GM04503 (cell line): ENCODE measurements at places on chromosomes 7 and 10.

DNA sequence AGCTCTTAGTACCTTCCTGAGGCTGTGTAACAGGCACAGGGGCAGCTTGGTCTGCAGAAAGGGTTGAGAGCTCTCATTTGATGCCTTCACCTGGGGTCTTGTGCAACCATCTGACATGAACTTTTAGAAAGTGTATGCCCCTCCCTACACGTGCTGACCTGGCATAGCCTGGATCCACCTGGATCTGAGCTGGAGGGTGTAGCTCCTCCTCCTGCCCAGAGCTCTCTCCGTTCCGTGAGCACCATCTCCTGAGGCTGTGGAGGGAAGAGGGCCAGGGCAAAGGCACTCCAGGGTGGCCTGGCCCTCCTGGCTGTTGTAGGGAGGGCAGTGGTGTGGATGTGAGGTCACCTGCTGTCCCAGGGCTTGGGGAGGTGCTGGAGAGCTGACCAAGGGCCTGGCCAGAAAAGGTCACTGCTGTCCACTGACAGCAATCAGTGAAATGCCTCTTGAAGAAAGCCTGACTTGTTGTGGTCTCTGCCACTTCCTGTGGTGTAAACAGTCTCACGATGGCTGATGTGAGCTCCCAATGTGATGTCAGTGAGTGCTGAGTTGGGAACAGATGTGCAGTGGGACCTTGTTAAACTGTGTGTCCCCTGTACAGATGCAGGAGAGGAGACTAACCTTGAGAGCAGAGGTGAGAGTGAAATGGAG, 23.0 kb downstream of the AMZ1 start:
- no peak for DNase-seq

DNA sequence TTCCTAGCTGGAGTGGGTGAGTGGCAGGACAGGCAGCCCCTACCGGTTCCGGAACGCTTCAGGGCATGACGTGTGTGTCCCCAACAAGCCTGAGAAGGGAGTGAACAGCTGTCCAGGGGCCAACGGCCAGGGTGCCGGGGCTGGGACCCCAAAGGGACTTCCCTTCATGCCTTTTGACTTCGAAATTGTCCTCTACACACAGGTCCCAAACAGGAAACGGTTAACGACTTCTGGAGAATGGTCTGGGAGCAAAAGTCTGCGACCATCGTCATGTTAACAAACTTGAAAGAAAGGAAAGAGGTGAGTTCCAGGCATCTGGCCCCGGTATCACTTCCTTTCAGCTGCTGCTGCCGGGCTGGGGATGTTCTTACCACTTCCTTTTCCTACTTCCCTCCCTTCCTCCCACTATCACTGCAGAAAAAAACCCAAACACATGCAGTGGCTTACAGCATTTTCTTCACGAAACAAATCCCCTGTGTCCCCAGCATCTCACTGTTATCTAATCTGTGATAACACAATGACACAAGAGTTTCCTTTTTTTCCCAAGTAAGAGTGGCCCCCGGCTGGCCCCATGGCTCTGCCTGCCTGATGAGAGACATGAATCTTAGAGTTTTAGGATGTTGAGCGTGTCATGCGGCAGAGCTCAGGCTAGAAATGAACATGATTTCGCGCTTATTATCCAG, 63.2 kb downstream of the MKI67 start:
- no peak for DNase-seq

DNA sequence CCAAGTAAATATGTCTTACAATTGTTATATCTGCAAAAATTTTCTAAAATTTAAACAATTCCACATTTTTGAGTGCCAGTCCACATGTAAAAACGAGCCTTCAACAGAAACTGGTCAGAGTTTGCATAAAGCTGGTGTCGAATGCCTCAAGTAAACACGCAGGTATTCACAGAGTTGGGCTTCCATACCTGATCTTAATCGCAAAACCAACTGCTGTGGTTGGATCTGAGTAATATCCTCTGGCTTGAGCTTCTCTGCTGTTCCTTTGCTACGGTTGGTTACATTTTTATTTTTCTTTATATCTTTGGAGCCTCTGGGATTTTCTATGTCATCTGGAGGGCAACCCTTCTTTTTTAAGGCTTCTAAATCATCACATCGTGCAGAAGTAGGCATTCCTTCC, 28.4 kb downstream of the ITGB1 start:
- no peak for DNase-seq

- no peak for DNase-seq
Measured at GRCh38 chr10:51170518-51171245, 96.4 kb downstream of the PRKG1 start.

- DNase-seq, result no peak
Measured at GRCh38 chr10:47046321-47047126, 135.3 kb downstream of the PTPN20 start.

- DNase-seq, result no peak
Measured at GRCh38 chr7:153887749-153888569, 164.2 kb upstream of the DPP6 start.

- DNase-seq, result no peak
Measured at GRCh38 chr10:114956466-114956865, 18.5 kb downstream of the TRUB1 start.

DNA sequence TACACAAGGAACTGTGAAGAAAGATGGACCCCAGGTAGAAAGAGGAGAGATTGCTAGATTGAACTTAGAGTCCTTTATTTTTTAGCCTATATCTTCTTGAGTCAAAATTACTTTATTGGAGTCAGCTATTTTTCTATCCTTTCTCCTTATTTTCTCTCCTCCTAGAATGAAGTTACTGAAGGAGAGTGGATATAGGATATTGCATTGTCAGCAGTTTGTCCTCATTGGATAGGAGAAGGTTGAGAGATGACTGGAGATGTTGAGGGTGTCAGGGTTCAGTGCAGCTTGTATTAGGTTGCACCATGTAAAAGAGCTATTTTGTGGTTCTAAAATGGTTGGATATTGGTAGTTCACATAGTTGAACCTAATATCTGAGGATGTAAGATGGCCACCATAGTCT, 5.5 kb downstream of the LRMDA start:
- no peak for DNase-seq

GRCh38 chr7:147607157-147607800, 983.3 kb upstream of the C7orf33 start:
- DNase-seq, result no peak

GRCh38 chr7:57400531-57401155, 49.3 kb upstream of the ZNF716 start:
- no peak for DNase-seq

- DNase-seq, result no peak
Measured at GRCh38 chr7:99143521-99143852, 421 bp downstream of the SMURF1 start.
